ENCODE measurements at places on chromosomes 11 and 22.

- no peak for DNase-seq
Measured at GRCh38 chr11:12380565-12381325, 3.4 kb downstream of the PARVA start.

DNA sequence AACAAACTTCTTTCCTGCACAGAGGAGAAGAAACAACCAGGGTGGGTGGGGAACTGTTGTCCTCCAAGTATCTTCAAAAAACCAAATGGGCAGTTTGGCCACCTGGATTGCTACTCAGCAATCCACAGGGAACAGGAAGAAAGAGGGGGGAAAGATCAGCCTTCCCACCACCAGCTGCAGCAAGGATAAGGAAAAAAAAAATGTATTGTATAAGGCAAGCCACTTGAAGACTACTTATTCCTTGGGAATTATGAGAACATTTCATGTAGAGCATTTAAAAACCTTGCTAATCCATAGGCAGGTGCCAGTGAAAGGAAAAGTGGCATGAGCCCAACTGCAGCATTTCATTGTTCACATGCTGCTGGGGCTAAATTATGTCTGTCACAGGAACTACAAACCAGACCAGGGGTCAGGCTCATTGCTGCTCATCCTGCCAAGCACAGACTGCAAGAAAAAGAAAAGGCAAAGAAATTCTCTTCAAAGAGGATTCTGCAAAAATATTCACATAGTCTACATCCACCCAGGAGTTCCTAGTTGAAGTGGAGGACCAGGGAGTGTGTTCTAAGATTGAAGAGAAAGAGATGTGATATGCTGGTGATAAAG, 2.2 kb downstream of the RAB30 start:
- no peak for DNase-seq

GRCh38 chr11:113960702-113961330, 14.1 kb upstream of the HTR3A start:
- DNase-seq = no peak

GRCh38 chr22:50563413-50564160, 868 bp upstream of the SYCE3 start:
- no peak for DNase-seq

GRCh38 chr11:33689085-33689484, 11.5 kb downstream of the C11orf91 start:
- no peak for DNase-seq

DNA sequence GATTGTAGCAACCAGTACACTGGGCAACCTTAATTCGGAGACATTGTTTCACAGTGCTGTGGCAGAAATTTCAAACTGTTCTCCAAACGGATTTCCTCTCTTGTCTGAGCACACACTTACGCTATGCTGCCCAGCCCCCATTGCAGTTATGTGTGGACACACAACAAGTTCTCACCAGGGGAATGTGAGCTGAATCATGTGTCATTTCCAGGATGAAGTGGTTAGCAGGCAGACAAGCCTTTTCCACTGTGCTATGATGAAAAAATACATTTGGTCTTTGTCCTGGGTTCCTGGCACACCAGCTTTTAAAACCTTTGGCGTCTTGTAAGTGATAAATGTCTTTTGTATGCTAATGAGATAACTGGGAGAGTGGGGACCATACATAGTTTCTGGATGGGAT, 46.9 kb upstream of the SYT9 start:
- no peak for DNase-seq

- no peak for DNase-seq
Measured at GRCh38 chr11:104319396-104319795, 155.4 kb upstream of the PDGFD start.

DNA sequence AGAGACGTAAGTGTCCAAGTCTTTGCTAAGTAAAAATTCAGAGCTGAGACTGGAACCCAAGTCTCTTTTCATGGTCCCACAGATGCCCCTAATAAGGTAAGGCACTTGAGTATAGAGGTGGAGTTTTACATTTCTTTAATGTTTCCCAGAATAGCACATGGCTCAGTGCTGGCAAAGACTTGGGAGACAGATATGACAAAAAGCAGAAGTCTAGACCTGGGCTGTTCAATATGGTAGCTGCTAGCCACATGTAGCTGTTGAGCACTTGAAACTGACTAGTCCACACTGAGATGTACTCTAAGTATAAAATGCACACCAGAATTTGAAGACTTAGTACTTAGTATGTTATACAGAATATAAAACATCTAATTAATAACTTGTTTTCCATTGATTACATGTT, 17.6 kb downstream of the VSTM5 start:
- DNase-seq = no peak

GRCh38 chr22:32858121-32858703, 56.7 kb downstream of the TIMP3 start:
- no peak for DNase-seq

DNA sequence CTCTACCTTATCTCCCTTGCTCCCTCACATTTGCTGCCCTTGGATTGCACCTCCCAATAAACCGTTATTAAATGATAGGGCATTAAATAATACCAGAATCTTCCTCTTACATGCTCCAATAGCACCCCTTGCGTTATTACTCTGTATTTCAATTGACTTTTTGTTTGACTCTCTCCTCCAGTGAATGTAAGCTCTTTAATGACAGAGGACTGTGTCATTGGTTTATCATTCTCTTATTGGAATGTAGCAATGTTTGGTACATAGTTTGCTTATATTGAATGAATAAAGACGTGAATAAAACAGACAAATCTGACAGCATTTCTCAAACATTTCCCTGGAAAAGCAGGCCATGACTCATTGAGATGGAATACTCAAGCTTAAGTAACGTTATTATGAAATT, 8.7 kb upstream of the MPEG1 start:
- no peak for DNase-seq

DNA sequence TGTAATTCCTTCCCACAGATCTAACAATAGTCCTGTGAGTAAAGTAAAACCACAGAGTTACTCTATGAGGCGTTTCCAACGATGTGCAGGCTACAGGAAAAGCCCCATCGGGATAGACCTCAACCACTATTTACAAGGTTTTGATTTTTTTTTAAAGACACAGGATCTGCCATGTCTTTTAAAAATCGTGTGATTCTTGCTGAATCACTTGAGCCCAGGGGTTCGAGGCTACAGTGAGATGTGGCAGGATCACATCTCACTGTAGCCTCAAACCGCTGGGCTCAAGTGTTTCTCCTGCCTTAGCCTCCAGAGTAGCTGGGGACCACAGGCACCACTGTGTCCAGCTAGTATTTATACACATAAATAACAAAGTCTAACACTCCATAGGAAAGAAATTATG, 7.8 kb downstream of the TAF1D start:
- no peak for DNase-seq

DNA sequence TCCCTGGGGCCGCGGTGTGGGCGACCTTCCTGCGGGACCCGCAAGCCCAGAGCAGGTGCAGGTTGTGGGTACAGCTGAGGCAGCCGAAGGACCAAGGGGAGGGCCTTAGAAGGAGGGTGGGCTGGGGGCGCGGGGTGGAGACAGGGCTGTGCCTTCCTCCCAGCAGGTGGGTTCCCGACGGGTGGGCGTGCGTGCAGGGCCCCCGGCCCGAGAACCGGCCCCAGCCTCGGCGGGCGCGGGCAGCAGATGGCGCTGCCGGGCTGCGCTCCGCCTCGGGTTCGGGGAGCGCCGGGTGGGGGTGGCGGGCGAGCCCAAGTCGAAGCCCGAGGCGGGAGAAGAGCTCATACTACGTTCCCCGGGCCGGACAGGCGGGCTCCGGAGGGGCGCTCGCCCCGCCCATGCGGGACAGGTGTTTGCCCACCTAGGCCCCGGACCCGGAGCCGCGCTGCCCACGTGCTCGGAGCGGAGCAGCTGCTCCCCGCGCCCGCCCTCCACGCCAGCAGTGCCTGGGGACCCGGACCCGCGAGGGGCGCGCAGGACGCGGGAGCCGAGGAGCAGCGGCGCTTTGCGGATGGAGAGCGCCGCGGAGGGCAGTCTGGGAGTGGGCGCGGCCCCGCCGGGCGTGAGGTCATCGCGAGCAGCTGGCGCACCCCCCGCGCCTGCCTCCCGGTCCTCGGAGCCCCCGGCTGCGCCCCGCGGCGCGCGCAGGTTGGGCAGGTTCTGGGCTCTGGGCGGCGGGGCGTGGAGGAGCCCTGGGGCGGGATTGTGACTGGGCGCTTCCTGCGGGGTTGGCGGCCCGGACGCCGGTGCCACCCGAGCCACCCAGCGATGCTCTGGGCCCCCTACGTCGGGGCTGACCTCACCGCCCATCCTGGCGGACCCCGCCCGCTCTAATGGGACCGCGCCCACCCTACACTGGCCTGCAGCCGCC, 25.3 kb downstream of the DUSP8 start:
- DNase-seq = peak; percentile 43

DNA sequence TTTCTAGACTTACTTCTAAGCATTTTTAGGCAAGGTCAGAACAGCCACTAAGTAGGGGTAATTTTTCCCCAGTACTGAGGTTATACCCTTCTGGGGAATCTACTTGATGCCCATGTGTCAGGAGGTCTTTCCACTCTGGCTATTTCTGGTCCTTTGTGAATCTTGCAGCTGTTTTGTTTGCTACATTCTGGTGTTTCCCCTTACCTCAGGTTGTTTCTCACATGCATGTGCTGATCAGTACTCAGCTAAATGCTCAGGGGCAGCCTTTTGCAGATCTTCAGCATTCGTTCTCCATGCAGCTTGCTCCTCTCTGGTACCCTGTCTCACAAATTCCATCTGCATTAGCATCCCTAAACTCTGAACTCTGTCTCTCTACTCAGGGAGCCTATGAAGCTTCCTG, 303.6 kb downstream of the SOX6 start:
- DNase-seq = no peak

GRCh38 chr11:34909955-34910354, 6.2 kb downstream of the APIP start:
- DNase-seq = no peak

DNA sequence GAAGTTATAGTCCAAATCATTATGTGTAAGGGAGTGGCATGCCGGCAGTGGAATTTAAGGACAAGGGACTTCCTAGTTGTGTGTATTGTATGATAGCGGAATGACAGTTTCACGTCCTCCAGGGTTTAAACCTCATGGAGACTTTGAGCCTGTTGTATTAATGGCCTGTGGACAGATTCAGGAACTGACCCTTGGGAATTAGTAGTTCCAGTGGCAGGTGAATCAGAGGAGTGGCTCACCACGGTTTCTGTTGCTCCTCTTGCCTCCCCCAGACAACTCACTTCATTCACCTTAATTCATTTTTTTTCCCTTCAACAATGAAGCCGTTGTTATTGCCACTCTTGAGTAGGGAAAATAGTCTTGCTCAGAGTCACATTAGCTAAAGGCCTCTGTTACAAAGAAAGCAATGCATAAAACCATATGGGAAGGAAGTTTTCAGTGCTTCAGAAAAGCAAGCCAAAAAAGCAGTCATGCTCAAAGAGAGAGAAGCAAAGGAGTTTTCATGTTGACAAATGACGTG, 22.6 kb downstream of the AMOTL1 start:
- no peak for DNase-seq

- no peak for DNase-seq
Measured at GRCh38 chr22:20773793-20774212, at the start of gene SERPIND1. TSS of gene SERPIND1 (plus strand) at chr22:20774113. CDS start at chr22:20779313, 5,200 bp downstream.

GRCh38 chr22:48434156-48434867, 1393.4 kb downstream of the BRD1 start:
- no peak for DNase-seq

DNA sequence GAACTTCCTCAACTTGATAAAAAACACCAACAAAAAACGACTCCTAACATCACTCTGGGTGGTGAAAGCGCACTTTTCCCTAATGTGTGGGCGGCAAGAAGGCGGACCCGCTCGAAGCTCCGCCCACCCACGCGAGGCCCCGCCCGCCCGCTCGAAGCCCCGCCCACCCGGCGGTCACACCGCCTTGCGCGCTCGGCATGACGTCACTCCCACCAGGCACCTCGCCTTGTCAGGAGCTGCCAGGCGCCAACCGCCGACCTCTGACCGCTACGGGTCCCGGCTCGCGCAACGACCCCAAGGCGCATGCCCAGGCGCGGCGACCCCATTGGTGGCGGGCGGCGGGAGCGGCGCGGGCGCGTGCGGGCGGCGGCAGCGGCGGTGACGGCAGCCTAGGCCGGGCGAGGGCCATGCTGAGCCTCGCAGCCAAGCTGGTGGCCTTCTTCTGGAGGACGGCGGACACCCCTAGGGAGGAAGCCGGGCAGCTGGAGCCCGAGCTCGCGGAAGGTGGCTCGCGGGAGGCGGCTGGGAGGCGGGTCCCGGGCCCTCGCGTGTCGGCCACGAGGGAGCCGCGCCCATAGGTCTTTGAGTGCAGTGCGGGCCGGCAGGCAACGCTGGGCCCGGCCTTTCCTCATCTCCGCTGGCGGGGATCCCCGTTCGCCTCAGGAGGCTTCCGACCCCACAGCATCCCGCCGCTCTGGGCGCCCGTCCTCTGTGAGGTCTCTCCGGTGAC, at the start of gene MOV10L1:
Gene MOV10L1, plus strand, starts transcription at position 325 of the 730 bp plus-strand sequence. Its CDS starts 83 bp downstream, at position 408.
- DNase-seq = no peak

GRCh38 chr11:118138839-118139420, 13.7 kb downstream of the SCN4B start:
- no peak for DNase-seq

DNA sequence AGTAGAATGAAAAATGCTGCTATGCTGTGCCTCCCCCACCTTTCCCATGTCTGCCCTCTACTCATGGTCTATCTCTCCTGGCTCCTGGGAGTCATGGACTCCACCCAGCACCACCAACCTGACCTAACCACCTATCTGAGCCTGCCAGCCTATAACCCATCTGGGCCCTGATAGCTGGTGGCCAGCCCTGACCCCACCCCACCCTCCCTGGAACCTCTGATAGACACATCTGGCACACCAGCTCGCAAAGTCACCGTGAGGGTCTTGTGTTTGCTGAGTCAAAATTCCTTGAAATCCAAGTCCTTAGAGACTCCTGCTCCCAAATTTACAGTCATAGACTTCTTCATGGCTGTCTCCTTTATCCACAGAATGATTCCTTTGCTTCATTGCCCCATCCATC, 14.9 kb upstream of the HBE1 start:
- DNase-seq = no peak

DNA sequence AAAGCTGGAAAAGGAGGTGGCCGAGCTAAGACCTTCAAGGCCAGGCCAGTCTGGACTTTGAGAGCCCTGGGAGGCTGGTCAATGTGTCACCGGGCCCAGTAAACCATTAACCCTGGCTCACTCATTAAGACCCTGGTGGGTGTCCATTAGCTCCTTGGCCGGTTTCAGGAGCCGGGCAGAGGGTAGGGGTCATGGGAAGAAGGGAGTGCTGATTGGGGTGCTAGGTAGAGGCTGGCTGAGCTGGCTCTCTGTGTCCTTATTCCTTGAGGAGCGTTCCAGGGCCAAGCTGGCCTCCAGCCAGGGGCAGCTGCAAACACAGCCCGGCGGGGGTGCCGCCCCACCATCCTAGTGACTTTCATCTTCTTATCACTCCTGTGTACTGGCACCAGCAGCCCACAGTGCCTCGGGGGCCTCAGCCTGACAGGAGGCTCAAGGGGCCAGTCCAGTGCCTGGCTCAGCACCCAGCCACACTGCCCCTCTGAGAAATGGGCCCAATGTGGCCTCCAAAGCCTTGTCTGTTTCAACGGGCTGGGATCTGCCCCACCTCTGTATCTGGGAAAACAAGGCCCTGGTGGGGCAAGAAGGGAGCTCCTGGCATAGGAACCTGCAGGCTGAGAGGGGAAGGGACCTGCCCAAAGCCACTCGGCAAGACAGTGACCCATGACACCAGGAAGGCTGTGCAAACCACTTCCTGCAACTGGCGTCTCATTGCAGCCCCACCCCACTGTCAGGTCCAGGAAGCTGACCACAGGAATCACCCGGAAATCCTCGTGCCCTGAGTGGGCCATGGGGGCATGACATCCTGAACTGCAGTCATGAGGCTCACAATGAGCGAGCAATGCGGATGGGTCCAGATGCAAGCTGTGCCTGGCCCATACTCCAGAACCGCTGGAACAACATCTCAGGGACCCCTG, 15.1 kb upstream of the RGL4 start:
- no peak for DNase-seq
